Natural killer cell (primary cell): ENCODE measurements at places on chromosomes 16 and 17. TPM values are rescaled to one million over a fixed set of nuclear protein-coding genes. Genes with fewer than 3 reads are reported as not detected.

The RAB26 gene
- not detected for total RNA-seq

The NFAT5 gene
- 70.6 TPM for total RNA-seq

The PIRT gene
- not detected for total RNA-seq

The SLFN14 gene
- total RNA-seq, result not detected

The CNOT1 gene
- 275 TPM for total RNA-seq

The GP2 gene
- total RNA-seq, result not detected

The USP6 gene
- total RNA-seq, result 0.34 TPM

The KCNG4 gene
- not detected for total RNA-seq

The KRTAP9-8 gene
- total RNA-seq, result not detected

The MSL1 gene
- total RNA-seq, result 110 TPM

The DHODH gene
- total RNA-seq, result 6.9 TPM
